NCI-H510A treated with DMSO at 0.1 percent for 48 hours (cell line): ENCODE measurements at places on chromosomes 4 and X.

- DNase-seq: peak; percentile 24
Observed at GRCh38 chrX:19593690-19594089, 78.4 kb upstream of the MAP3K15 start.

GRCh38 chr4:78766026-78766425, 10.1 kb upstream of the BMP2K start:
- DNase-seq: no peak

DNA sequence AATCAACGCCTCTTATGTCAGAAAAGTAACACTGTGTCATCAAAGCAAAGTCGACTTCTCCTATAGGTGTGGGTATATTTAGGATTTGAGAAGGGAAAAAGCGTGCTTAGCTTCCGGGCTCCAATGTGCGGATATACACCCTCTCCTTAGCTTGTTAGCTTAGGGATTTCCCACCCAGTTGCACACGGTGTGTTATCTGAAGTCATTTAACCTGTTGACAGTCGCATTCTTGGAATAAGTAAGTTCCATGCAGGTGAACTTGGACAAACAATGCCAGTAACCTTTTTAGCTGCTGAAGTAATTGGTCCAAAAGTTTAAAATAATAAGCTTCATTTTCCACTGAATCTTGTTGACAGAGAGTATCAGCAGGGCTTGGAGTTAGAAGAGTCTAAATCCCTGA, 113.7 kb downstream of the SHROOM3 start:
- DNase-seq: no peak

DNA sequence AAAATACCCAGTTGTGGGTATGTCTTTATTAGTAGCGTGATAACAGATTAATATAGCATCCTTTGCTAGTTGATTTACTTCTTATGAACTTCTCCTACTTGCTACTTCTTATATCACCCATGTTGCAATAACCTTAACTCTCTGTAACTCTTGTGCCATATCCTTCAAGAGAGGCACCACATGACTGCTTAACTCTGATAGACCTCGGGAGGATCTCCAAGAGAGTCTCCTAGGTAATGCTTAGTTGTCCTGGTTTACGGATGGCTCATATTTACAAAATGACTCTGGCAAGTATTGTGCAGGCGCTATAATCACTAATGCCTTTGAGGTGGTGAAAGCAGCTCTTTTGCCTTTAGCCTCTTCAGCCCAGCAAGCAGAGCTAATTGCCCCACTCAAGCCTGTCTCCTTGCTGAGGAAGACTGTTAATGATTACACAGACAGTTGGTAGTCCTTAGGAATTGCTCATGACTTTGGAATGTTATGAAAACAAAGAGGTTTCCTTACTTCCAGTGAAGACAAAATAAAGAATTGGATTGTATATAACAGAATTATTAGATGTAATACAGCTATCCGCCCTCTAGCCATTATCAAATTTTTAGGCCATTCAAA, 1305.8 kb downstream of the PCDH7 start:
- no peak for DNase-seq

GRCh38 chr4:151117371-151117962, 18.0 kb downstream of the RPS3A start:
- peak; percentile 73 for DNase-seq

DNA sequence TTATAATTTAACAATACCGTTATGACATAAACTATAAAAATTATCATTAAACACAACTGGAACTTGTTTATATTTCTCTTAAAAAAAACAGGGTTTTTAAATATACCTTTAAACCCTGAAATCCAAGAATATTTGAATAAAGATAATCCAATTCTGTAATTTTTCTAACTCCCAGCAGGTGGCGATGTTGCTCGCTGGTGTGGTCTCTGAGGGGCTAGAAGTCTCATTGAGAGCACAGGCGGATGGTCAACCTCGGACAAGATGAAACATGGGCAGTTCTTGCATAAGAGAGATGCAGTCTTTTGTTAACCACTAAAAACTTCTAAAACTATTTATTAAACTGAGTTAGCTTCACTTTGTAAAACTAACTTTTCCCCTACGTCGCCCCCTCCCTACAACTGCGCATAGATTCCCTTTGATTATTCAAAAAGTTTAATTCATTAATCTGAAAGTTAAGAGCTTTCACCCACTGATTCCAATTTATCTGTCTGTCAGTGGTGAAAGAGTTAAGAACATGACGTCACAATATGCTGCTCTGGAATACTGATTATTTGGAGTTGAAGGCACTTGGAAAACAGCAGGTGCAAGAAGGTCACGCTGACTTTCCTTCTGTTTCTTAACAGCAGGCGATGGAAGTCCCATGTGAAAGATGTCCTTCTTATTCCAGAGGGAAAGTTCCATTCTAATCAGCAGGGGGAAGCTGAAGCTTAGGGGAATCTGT, 29.5 kb downstream of the DMP1 start:
- DNase-seq: peak; percentile 62

- DNase-seq: no peak
Observed at GRCh38 chr4:159389756-159390155, 286.9 kb downstream of the RAPGEF2 start.

- no peak for DNase-seq
Observed at GRCh38 chr4:98232202-98232601, 29.0 kb upstream of the RAP1GDS1 start.

GRCh38 chrX:13433298-13433605, 113.4 kb upstream of the ATXN3L start:
- DNase-seq: no peak

- peak; percentile 8 for DNase-seq
Observed at GRCh38 chrX:104195489-104196084, 29.3 kb downstream of the FAM199X start.

DNA sequence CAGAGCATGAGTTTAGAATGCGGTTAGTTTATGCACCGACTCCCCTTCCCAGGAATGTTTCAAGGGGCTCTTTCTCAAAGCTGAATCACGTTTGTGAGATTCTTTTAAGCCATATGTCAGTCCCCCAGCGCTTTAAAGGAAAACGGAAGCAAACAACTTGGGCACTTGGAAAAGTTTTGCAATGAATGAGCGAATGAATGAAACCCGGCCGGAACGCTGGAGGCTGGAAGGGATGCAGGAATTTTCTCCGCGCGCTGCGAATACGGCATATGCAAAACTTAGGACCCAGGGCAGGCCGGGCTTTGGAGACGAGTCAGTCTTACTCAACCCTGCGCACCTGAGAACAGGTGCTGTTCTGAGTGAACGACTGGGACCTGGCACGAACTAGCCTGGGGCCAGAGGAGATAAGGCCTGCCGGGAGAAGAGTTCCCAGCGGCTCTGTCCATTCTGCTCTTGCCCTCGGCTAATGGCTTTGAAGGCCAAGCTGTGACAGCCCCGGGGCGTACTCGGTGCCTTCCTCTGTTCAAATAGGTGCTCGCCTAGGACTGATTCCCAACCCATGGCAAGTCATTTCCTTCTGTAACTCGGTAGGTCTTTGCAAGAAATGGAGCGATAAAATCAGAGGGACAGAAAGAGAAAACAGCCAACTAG, 743 bp upstream of the NRK start:
- no peak for DNase-seq

GRCh38 chrX:72126048-72126415, 5.7 kb downstream of the RTL5 start:
- DNase-seq: no peak
